ENCODE measurements at places on chromosomes 5 and 9.
A peak's percentile ranks its signal among the peaks of the same experiment; 100 is the strongest.

DNA sequence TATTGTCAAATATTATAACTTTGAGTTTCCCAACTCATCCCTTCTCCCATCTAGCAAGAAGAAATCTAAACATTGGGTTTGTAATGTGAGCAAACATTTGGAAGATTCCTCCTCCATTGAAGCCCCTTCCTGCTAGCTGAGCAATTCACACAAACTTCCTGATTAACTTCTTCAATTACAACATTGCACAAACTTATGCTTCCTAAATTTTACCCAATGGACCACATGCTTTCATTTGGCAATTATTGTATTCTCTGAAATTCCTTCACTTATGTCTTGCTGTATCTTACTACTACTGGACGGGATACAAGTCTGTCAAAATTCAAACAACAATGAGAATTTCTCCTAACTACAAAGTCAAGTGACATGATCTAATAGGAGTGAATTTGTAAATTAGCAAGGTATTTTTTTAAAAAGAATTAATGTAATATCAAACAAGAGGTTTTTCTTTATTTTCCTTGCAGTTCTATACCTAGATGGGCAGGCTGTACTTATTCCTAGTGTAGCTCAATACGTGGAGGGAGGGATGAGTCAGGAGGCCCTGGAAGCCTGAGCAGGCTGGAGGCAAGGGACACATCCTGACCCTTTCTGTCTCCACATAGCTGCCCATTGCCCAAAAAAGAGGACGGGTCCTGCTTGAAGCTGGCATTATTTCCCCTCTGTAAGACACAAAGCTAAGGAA is 11.8 kb upstream of the IFNW1 start:
- DNase-seq = peak; percentile 58

DNA sequence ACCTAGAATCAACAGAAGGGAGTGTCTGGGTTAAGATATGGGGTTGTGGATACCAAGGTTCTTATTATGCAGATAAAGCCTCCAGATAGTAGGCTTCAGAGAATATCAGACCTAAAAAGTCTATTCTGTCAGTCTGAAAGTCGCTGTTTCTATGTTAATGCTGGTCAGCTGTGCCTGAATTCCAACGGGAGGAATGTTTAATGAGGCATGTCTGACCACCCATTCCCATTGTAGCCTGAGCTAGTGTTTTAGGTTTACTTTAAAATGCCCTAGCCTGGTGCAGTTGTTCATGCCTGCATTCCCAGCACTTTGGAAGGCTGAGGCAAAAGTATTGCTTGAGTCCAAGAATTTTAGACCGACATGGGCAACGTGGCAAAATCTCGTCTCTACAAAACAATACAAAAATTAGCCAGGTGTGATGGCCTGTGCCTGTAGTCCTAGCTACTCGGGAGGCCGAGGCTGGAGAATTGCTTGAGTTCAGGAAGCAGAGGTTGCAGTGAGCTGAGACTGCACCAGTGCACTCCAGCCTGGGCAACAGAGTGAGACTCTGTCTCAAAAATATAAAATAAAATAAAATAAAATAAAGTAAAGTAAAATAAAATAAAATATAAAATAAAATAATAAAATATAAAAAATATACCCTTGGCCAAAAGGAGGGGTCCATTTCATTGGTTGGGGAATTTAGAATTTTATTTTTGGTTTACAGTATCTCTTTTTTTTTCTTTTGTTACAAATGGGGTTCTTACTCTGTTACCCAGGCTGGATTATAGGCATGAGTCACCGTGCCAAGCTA is 7.8 kb upstream of the SOX30 start:
- no peak for DNase-seq

DNA sequence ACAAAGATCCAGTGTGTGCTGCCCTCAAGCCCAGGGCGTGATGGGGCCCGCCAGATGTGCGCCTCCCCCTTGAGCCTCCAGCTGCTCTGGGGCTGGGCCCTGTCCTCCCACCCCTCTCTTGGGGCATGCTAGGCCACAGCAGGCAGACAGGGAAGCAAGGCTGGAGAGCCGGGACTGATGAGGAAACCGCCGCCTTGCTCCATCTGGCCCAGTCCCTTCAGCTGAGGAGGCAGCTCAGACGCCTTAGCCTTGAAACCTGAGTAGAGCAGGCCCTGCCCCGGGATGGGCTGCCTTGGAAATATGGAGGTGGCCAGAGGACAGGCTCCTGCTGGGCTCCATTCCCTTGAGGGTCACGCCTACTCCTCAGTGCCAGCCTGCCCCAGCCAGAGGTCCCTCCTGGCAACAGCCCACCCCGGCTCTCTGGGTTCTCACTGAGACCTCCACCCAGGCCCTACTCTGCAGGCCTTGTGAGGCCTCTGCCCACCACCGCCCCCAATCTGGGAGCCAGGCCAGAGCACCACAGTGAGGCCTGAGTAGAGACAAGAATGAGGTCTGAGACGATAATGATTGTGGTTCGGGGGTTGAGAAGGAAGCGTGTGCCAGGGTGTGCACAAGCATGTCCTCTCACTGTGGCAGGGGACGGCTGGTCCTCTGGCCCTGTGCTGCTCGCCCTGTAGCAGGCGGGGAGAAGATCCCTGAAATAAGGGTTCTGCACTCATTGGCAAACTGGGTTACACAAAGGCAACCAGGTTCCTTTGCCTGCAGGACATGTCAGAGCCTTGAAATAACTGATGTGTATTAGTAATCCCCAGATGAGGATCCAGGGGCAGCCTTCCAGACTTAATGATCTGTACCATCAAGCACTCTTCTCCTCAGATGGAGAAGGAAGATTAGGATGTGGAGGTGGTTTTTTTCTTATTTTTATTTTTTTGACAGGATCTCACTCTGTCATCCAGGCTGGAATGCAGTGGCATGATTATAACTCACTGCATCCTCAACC is 30.9 kb downstream of the CXXC5 start:
- no peak for DNase-seq

- DNase-seq = no peak
Observed at GRCh38 chr5:1155191-1156032, 43.5 kb upstream of the SLC12A7 start.

- DNase-seq = peak; percentile 40
Observed at GRCh38 chr5:36089989-36090388, 23.3 kb upstream of the UGT3A2 start.

DNA sequence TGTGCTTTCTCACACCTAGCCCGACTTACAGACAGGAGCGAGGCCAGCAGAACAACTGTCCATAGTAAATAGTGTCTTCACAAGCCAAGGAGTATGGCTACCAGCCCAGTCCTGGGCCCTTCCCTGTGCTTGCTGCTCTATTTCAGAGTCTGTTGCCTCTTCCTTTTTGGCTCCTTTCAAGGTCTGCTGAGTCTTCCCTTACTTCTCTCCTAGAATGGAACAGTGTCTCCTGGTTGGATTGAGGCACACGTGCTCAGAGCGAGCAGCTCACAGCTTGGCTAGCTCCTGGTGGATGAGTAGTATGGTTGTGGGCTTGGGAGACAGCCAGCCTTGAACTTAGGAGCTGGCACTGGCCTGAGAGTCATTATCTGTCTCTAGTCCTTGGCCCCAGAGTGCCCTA is 72.8 kb downstream of the TLE4 start:
- no peak for DNase-seq

GRCh38 chr5:23840083-23840482 is 332.7 kb downstream of the PRDM9 start:
- no peak for DNase-seq

DNA sequence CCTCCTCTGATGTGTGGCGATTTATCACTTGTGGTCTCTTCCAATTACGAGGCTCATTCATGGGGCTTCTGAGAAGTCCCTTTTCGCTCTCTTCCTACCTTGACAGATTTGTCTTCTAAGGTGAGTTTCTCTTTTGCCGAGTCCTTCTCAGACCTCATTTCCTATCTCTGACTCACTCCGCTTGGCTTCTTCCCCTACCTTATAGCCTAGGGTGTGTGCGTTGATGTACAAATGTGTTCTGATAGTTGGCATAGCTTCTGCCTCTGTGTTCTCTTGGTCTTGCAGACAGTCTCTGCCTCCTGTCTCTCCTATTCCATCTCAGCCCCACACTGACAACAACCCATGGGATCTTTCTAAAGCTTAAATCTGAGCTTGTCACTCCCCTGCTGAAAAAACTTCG is 56.9 kb upstream of the SHB start:
- no peak for DNase-seq

- peak; percentile 79 for DNase-seq
Observed at GRCh38 chr5:113378959-113379541, 55.7 kb downstream of the TSSK1B start.

DNA sequence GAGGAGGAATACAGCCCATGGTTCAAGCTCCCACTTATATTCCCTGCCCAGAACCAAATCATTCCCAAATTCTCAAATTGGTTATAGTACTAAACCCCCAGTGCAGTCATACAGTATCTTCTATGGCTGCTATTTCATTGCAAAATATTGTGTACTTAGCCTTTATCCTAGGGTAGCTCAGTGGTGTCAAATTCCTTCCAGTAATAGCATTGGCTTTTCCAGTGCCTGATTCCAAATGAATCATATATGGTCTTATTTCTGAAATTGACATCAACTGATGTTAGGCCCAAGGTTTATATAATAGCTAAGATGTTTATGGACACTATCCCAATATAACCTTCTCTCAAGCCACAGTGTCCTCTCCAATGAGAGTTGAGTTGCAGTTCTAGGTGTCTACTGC is 256.7 kb downstream of the NDUFS4 start:
- DNase-seq = no peak

DNA sequence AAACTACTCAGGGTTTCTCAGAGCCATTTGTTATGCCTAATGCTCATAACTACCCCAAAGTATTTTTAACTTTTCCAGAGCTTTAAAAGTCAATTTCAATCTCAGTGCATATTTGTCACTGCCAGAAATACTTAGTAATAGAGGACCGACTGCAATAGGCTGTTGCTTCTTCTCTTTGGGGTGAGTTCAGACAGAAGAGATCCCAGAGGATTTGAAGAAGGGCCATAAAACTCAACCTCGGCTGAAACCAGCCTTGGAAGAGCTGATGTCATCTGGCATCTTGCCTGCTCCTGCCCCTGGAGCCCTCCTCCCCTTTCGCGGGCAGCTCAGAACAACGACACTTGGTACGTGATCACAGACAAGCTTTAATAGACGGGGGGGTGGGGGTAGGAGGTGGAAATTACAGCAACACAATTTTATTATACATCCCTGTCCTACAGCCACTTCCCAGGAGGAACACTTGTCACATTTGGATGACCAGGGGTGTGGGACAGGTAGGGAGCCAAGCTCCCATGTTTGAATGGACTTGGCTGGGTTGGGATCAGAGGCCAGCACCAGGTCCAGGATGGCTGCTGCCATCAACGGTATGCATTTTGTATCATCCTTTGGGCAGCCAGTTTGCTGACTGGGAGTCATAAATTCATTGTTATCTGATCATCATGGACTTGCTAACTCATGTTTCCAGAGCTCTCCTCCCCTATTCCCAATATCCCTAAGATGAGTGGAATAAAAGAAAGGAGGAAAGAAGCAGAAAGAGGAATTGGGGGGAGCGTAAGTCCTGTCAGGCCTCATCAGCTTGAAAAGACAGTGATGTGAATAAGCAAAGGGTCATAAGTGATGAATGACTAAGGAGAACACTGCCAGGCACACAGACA is 186.6 kb upstream of the PANK3 start:
- no peak for DNase-seq

DNA sequence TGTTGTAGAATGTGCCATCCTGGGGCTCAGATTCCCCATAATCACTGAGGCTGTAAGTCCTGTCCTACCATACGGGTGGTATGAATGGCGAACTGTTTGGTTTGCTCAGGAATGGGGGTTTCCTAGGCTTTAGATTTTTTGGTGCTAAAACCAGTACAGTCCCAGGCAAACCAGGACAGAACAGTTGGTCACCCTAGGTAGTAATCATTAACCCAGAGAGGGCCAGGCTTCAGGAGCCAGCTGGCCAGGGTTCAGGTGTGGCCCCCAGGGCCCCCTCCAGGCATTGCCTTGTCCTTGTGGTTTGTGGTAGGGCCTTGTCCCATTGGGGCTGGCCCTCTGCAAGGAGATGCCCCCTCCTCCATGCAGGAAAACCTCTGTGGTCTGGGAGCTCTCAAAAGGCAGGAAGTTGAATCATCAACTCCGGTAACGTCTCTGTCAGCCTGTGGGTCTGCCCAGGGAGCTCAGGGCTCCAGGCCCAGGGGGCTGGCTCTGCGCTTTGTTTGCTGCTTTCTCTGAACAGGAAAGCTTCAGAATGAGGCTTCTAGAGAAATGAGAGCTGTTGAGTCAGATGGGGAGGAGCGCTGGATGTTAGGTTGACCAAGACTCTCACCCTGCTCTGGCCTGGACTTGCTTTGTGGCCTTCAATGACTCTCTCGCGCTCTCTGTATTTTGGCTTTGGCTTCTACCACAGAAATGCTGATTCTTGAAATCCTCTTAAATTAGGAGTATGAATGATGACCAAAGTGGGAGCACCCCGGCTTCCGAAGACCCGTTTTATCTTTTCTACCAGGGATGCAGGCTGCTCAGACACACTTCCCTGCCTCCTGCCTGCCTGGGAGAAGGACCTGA is 22.2 kb upstream of the JADE2 start:
- DNase-seq = peak; percentile 66

- no peak for DNase-seq
Observed at GRCh38 chr9:130570208-130570607, 9.2 kb upstream of the FUBP3 start.

DNA sequence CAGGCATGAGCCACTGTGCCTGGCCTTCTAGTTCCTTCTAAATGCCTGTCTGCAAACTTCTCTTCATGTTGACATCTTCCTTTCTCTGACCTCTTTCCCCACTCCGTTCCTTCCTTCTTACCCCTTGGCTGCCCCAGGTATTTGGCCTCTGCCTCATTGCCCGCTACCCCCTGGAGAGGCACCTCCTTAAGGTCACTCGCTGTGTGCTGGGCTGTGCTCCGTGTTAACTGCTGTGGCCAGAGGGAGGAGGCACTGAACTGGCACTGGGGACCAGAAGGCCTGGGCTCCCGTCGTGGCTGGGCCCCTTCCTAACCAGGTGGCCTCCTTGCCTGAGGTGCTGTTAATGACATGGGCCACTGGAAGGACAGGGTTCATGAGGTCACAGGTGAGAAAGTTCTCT is 39.4 kb downstream of the LAMC3 start:
- DNase-seq = no peak

DNA sequence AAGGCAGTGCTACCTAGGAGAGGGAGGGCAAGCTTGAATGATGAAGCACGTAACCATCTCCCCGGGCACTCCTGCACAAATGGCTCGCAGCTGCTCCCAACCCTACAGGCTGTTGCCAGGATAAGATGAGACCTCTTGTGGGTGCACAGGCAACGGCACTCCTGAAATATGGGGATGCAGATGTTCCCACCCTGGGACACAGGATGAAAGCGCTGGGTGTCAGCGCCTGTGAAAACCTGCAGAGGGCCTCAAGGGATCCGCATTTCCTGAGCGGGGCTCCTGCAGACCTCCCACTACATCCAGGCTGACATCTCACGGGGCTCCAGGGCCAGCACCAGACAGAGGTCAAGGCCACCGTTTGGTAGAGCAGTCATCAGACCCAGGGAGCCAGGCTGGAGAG is 60.7 kb downstream of the SMIM23 start:
- no peak for DNase-seq

GRCh38 chr5:130528474-130528873 is 624.2 kb downstream of the CHSY3 start:
- no peak for DNase-seq

DNA sequence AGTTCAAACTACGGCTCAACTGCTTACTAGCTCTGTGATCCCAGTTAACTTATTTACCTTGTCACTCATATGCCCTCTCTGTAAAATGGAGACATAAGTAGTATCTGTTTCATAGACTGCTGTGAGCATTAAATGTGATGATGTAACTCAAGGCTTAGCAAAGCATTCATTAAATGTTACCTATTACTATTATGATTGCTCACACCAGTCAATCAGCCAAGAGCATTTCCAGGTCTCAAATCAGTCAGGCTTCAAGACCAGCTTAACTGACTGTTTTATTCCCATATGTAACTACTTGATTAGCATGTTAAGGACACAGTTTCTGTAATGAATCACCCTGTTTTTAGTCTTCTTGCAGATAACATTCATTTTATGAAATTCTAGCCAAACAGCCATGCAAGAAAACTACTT is 413.3 kb downstream of the MLLT3 start:
- DNase-seq = no peak

Measured in suppressor macrophage treated with lipopolysaccharide for 1 hour (primary cell).